ENCODE measurements at places on chromosomes 6 and 20.
A peak's percentile ranks its signal among the peaks of the same experiment; 100 is the strongest.

DNA sequence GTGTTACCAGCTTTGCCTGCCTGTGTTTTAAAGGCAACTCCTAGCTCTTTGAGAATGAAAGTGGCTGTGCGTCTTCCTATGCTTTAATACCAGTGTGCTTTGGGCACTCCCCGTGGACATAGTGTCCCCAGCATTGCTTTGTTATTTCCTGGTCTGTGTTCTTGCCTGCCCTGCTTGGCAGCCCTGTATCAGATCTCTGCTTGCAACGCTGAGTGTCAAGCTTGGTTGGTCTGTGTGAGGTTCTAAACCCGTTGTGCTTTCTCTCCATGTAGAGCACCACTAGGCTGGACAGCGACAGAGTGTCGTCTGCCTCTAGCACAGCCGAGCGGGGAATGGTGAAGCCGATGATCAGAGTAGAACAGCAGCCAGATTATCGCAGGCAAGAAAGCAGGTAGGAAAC lies 80.2 kb downstream of the AFDN start:
- no peak for DNase-seq

DNA sequence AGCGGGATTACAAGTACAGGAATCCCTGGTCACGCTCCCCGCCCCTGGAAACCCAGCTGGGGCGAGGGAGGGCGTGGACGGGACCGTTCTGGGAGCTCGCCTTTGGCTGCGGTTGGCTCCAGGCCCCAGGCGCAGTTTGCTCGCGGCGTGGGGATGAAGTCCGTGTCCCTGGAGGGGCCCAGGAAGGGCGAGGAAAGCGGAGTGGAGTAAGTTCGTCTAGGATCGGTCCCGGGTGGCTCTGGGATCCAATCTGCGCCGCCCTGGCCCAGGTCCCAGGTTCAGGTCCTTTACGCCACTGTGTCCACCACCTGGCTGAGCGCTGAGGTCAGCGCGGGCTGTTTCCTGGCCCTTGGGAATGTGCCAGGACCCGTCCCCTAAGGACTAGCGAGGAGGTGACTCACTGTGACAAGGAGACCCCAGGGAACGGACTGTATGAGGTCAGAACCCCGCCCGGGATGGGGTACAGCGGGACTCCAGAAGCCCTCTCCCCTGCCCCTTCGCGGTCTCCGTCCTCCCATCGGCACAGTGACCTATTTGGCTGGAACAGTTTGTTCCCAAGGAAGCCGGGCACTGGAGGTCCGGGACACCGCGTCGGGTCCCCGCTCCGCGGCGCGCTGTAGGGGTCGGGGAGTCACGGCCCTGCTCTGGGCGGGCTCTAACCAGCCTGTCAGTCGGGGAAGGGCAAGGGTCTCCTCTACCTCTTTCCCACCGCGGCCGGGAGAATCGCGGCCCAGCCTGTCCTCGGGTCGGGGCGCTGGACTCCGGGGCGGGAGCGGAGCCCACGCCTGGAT lies 724 bp downstream of the CDKN1A start:
- DNase-seq = peak; percentile 77

DNA sequence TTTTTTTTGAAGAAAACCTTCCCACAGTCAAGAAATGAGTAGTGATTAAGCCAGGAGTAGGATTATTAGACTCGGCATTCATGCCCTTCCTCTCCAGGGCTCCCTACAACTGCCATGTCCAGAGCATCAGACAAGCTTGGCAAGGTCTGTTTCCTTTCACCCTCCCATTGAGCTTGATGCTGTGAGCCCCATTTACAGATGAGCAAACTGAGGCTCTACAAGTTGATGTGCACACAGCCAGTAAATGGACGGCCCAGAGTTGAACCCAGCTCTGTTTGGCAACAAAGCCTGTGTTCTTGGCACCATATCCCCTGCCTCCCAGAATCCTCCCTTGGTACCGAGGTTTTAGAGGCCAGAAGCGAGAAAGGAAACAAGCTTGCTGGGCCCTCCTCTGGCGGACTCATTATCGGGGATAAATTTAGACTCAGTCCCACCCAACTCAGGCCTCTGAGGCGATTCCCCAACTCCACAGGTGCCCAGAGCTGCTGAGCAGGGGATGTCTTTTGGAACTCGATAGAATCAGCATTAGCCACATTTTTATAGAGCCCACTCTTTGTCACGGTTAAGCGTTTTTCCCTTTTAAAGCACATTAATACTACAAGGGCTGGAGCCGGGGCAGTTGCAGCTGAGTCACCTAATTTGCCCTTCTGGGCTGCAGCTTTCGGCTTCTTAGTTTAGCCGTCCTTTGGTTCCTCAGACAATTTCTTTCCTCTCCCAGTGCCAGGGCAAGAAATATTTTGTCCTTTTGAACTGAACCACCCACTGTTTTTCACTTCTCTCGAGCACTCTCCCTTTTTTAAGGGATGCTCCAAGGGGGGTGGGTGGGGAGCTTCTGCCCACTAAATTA lies 23.0 kb upstream of the NFATC2 start:
- no peak for DNase-seq

- DNase-seq = no peak
These were observed 1.3 kb downstream of the PCNA start for GRCh38 chr20:5118220-5119142.

- no peak for DNase-seq
These were observed 222.9 kb downstream of the DLL1 start for GRCh38 chr6:170067923-170068360.

- no peak for DNase-seq
These were observed 1.8 kb downstream of the MDGA1 start for GRCh38 chr6:37695857-37696219.

GRCh38 chr20:49291200-49291599 lies 13.3 kb upstream of the ZNFX1 start:
- no peak for DNase-seq

GRCh38 chr6:143074101-143074500 lies 13.4 kb downstream of the AIG1 start:
- DNase-seq = no peak

DNA sequence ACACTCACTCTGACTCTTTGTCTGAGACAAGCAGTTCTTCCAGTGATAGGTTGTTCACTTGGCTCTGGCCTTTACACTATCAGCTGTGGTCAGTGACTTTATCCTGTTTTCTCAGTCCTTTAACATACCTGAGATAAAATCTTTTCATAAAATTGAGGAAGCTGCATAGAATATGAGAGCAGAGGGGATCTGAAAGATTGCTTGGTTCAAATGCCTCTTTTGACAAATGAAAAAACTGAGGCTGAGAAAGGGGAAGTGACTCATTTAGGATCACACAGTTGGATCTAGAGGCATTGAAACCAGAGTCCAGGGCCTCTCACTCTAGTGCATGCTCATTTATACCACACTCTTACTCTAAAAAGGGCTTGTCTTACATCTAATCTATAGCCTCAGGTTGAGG lies 277.0 kb upstream of the TBX18 start:
- no peak for DNase-seq

GRCh38 chr6:109183109-109183650 lies 87.9 kb downstream of the CEP57L1 start:
- DNase-seq = no peak

DNA sequence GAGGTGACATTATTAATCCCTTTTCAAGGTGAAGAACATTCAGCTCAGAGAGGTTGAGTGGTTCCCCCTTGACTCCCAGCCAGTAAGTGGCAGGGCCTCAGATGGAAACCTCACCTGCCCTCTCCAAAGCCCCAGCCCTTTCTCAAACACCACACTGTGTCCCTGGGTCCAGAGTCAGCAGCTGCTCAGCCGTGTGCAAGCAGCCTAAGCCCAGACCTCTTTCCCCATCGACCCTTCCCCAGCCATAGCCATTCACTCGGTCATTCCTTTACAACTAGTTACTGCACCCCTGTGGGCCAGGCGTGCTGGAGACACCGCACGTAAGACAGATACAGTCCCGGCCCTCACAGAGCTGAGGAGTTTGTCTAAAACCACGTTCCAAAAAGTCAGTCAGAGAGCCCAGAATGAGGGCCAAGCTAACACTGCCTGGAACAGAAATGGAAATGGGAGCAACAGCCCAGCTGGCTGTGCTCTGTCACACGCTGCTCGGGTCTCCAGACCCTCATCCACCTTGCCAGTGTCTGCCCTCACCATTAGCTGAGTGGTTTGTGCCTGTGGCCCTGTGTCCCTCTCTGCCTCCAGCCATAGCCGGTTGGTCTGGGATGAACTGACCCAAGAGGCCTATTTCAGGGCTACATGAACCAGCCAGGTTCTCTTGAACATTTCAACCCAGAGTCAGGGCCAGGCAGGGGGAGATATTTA lies 29.6 kb downstream of the ZC3H12D start:
- DNase-seq = no peak

DNA sequence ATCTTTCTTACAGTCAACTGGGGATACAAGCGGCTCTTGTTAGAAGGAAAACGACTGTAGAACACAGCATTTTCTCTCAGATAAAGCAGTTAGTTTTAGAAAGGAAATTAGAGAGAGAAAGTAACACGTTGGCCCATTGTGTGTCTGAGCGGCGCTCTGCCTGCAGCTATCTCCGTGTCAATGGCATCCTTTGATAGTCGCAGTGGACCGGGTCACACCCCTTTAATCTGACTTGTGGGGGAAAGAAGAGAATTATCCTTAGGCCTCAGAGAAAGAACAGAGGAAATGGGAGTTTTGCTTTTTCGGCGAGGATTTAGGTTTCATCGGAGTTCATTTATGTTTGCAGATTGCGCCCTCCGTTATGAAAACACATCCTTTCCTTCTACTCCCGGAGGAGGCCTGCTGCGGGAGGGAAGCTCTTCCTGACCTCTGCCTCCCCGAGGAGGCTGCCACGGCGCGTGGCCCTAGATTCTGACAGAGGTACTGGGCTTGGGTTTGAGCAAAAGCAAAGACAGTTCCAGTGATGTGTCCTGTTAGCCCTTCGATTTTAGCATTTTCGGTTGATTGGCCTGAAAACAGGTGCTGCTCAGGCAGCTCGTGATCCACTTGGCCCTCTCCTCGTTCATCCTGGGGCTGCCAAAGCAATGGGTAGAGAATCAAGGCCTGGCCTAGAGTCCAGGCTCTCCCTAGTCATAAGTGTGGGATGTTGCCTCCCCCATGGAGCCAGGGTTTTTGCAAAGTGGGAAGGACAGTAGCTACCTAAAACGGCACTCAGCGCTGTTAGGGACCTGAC lies 74.9 kb downstream of the ZDHHC14 start:
- DNase-seq = no peak

GRCh38 chr20:10131732-10132345 lies 86.8 kb upstream of the SNAP25 start:
- DNase-seq = no peak

DNA sequence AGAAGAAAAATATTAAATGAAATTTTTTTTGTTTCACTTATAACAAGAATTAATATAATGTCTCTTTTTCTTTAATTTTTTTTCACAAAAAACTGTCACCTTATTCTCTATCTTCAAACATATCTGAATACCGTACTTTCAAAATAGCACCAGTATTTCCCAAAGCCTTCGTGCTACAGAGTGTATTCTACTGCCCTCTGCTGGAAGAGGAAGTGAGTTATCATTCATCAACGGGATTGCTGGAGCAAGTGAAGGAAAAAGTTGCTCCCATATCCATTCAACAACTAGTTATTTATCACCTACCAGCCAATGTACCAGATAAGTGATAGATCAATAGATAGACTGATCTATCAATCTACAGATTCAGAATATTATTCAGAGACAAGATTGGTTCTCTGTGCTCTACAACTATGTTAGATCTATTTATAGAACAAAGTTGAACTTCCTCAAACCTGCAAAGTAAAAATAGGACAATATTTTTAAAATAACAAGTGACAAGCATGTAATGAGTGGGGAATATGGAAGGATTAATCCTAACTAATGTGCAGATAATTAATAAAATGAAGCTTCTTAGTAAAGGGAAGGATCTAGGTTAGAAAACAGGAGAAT lies 26.7 kb upstream of the TFAP2B start:
- peak; percentile 19 for DNase-seq

GRCh38 chr6:107532706-107533105 lies 42.8 kb downstream of the SOBP start:
- DNase-seq = no peak

GRCh38 chr6:81940451-81940985 lies 188.0 kb upstream of the TENT5A start:
- no peak for DNase-seq

DNA sequence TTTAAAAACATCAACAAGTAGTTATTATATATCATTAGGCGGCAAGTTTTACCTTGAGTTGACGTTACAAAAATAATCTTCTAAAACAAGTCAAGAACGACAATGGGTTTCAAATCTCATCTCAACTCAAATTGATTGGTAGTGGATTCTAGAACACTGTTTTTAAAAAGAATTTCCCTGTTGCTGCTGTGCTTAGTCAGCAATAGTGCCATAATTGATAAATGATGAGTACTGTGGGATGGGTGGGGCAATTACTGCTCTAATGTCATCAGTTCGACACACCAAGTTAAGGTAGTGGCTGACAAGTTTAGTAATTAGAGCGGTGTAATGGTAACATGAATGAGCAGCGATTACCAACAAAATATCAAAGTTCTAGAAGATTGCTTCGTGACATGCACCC lies 73.4 kb upstream of the HTR1B start:
- DNase-seq = no peak

- DNase-seq = no peak
These were observed 6.0 kb downstream of the HRH3 start for GRCh38 chr20:62214067-62214466.

DNA sequence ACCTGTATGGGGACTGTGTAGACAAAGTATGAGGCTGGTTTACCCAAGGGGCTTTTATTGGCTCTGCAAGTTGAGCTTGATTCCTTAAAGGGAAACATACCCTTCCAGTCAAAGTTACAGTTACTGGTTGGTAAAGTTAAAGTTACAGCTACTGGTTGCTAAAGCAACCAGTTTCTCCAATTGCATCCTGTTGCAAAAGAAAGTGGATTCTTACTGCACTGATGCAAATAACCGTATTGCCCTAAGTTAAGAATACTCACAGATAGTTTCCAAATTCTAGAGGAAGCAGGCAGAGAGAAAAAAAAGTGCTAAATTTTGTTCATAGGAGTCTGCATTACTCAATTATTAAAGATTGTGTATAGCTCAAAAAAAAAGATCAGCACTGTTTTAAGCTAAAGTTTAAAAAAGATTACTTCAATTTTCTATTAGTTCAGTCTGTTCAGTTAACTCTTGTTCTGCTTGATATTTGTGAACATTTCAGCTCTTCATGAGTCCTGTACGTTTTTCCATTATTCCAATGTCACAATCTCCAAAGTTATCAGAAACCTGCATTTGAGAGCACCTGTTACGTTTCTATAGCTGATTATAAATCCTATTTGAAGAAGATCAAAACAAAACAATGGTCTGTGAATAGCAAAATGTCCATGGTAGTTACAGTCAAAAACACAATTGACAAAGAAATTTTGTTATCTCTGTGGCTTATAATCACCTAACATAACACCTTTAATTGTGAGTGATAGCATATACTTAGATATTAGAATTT lies 8.6 kb upstream of the IL22RA2 start:
- DNase-seq = no peak

- DNase-seq = no peak
These were observed 11.6 kb downstream of the SNHG17 start for GRCh38 chr20:38423541-38423940.

- DNase-seq = peak; percentile 16
These were observed 185.1 kb downstream of the CLIC5 start for GRCh38 chr6:45830441-45831139.

DNA sequence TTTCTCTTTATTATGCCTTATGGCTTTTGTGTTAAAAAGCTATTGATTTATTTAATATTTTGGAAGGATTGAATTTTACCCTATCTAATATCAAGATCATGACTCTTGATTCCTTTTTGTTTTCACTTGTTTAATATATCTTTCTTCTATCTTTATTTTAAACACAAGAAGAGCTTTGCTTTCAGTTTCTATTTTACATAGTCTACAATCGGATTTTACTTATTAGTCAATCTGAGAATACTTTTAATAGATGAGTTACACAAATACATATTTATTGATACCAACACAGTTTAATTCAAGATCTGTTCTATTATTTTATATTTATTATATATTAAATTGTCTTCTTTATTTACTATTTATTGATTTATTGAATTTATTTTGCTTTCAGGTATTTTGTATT lies 218.8 kb downstream of the ESR1 start:
- DNase-seq = peak; percentile 12
